Peyer's patch (tissue), 4 donors: ENCODE measurements at places on chromosomes 5 and 9. TPM values are rescaled to one million over a fixed set of nuclear protein-coding genes. Genes with fewer than 3 reads are reported as not detected.

- DNase-seq = no peak
Measured at GRCh38 chr5:1526190-1526631, 2.5 kb upstream of the LPCAT1 start.

- DNase-seq = no peak
Measured at GRCh38 chr5:147400881-147401280, 109.0 kb downstream of the DPYSL3 start.

GRCh38 chr5:79526493-79526892, 12.6 kb upstream of the HOMER1 start:
- no peak for DNase-seq

The EIF4E1B gene
- not detected for total RNA-seq
